ENCODE measurements at places on chromosomes 6 and 20. TPM values are rescaled to one million over a fixed set of nuclear protein-coding genes. Genes with fewer than 3 reads are reported as not detected.

Gene GRM1
- 0.75 TPM for total RNA-seq

Gene HDDC2
- 65.9 TPM for total RNA-seq

Gene SEL1L2
- total RNA-seq, result not detected

Gene EPM2A
- 35.7 TPM for total RNA-seq

Gene POLR1H
- total RNA-seq, result 20.2 TPM

Gene NR2E1
- total RNA-seq, result not detected

Gene GUCA1A
- total RNA-seq, result not detected

Gene MAS1L
- total RNA-seq, result not detected

Gene PTPRT
- total RNA-seq, result not detected

Gene CTSZ
- 74.7 TPM for total RNA-seq

Gene GPSM3
- total RNA-seq, result 0.27 TPM

Gene HCRTR2
- not detected for total RNA-seq

Gene SLC12A5
- total RNA-seq, result not detected

Gene TCEA2
- total RNA-seq, result 21.6 TPM

Gene RBPJL
- not detected for total RNA-seq

Gene GGTLC1
- not detected for total RNA-seq

Gene FNDC1
- 0.16 TPM for total RNA-seq

Gene RSPO4
- not detected for total RNA-seq

Gene CNBD2
- 3.4 TPM for total RNA-seq

Gene TRIM31
- total RNA-seq, result not detected

Gene CST7
- total RNA-seq, result 5.4 TPM

Gene KIAA0408
- 2.0 TPM for total RNA-seq

Gene TMEM217
- total RNA-seq, result 0.35 TPM

Gene FAM8A1
- 25.7 TPM for total RNA-seq

Gene C6orf58
- total RNA-seq, result not detected

Gene ZNF184
- total RNA-seq, result 15.8 TPM

Gene MCHR2
- total RNA-seq, result not detected

Data from myocyte (in vitro differentiated cells).